AML-193 (cell line): ENCODE measurements at places on chromosomes 5 and 9.
A peak's percentile ranks its signal among the peaks of the same experiment; 100 is the strongest.

DNA sequence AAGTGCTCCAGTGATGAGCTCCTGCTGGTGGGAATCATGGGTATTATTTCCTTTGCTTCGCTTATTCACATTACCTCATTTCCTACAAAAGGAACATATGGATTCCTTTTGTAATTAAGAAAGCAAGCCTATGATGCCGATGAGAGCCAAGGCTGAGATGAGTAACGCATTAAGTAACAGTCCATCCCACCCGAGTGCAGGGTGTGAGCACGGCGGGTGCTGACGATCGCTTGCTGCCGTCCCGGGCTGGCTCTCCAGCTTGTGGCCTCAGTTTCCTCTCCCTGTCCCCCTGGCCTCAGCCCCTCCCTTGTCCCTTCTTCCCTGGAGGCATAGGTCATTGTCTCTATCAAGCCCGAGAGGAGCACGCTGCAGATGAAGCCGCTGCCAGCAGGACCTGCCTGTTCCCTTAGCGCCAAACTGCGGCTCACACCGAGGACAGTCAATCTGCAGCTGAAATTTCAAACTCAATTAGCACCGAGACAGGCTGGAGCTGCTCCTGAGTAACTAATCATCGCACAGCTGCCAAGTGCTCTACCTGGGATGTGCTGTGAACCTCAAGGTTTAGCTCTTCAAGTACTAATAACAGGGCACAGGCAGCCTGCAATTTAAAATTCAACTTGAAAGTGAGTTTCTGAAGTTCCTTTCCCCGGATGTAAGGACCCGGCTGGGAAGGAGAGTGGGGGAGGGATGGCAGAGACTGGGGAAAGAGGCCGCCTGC is 115.2 kb upstream of the RAPGEF1 start:
- DNase-seq = no peak

DNA sequence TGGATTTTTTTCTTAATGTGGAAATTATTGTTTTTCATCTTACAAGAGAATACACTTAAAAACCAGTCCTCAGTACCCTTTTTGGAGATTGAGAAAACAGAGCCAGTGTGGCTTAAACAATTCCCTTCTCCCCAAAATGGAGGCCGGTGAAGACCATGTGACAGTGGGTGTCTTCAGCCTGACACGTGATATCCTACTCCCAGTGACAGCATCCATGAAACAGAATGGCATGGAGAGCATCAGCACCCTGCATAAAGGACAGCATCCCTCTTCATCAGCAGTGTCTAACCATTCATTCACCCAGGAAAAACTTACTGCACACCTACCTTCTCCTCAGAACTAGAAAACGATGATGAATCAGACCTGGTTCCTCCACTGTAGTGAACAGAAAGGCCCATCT is 103.4 kb upstream of the RAI14 start:
- DNase-seq = no peak

- no peak for DNase-seq
Observed at GRCh38 chr5:97601651-97602050, 418.6 kb upstream of the RIOK2 start.

DNA sequence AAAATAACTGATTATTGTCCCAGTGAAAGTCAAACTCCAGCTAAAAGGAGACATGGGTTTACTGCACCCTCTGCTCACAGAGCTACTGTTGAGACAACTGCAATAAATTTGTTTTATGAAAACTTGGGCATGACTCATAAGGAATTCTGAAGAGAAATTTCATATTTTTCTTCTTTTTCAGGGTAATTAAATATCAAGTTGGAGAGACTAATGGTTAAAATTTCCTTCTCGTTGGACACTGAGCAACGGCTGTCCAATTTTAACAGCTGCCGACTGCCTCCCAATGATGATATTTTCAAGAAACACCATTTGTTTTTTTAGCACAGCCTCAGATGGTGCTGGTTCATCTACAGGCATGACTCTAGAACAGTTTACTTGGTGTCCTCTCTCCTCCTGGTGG is 259.2 kb upstream of the RGMB start:
- DNase-seq = no peak

DNA sequence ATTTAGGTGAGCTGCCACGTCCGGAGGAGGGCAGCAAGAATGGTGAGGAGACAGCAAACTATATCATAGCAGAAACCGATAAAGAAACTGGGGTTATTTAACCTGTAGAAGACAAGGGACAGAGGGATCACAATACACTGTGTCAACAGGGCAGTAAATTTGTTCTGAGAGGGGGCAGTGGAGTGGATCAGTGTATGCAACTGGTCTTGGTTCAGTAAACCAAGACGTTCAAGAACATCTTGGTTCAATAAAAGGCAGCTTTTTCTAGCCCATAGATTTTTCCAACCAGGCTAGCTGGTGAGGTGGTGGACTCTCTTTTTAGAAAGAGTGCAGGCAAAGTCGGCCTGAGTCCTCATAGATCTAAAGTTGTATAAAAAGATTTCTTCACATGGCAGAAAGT is 55.3 kb downstream of the PLAC8L1 start:
- DNase-seq = no peak

DNA sequence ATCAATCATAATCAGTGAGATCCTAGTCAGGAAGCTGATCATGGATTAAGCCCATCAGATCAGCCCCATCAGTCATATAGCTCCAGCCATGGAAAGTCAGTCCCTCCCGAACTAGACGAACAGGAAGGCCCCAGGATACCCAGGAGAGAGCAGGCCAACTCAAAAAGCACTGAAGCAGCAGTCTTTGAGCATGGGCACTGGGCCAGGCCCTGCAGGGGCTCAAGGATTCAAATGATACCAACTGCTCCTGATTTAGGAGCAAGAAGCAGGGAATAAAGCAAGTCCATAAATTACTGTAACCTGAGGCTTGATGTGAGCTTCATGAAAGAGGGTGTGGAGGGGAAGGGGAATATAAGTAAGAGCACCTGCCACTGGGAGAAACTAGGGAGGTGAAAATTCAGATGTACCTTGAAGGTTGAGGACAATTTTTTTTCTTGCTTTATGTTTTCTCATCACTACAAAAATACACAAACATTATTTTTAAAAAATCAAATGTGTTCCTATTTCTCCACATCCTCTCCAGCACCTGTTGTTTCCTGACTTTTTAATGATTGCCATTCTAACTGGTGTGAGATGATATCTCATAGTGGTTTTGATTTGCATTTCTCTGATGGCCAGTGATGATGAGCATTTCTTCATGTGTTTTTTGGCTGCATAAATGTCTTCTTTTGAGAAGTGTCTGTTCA is 115.2 kb downstream of the SIL1 start:
- DNase-seq = no peak

GRCh38 chr5:90830058-90830457 is 271.5 kb downstream of the ADGRV1 start:
- DNase-seq = no peak

GRCh38 chr5:126849101-126849678 is 72.3 kb downstream of the LMNB1 start:
- DNase-seq = no peak

GRCh38 chr9:119588874-119589744 is 219.9 kb upstream of the BRINP1 start:
- no peak for DNase-seq

DNA sequence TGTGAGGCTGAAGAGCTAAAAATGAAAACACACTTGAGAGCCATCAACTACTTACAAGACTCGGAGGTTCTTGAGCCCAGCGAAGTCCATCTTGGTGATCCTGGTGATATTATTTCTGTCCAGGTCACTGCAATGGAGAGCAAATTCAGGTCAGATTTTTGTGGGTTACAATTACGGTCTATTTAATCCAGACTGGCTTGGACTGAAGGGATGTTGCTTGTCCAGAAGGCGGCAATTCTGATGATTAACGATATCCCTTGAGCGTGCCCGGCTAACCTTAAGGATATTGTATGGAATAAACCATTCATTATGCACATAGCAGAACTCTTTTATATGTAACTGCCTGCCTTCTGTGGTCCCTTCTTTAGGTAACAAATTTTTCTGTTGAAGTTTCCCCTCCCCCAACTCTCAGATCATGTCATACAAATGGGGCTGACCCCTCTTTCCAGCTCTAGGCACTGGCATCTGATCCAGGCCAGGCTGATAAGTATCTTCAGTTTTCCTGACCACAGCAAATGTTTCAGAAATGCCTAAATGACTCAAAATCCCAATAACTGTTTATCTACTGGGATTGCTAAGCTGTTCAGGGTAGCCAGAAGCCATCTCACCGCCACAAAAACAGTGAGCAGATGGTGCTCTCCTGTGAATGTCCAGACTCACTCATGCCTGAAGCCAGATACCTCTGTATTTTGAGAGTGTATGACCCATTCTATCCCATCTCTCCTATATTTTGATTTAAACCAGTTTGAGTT is 49.4 kb downstream of the SLIT3 start:
- no peak for DNase-seq

DNA sequence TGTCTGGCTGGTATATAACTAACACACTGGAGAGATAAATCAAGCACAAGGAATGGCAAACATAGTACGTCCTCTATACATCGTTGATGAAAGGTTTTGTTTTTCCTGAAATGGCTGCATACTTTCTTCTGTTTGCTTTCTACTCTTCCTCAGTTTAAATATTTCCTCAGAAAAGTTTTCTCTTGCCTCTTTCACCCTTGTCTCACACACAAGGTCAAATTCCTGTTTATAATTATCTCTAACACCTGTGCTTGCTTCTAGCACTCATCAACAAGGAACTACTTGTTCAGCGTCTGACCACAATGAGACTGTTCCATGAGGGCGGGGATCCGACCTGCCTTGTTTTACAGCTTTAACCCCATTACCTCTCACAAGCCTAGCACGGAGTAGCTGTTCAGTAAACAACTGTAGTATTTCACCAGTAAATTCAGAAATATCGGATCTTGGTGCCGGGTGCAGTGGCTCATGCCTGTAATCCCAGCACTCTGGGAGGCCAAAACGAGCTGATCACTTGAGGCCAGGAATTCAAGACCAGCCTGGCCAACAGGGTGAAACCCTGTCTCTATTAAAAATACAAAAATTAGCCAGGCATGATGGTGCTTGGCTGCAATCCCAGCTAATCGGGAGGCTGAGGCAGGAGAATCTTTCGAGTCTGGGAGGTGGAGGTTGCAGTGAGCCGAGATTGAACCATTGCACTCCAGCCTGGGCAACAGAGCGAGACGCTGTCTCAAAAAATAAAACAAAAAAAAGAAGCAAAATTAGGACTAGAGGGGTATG is 37.0 kb downstream of the NR6A1 start:
- no peak for DNase-seq

DNA sequence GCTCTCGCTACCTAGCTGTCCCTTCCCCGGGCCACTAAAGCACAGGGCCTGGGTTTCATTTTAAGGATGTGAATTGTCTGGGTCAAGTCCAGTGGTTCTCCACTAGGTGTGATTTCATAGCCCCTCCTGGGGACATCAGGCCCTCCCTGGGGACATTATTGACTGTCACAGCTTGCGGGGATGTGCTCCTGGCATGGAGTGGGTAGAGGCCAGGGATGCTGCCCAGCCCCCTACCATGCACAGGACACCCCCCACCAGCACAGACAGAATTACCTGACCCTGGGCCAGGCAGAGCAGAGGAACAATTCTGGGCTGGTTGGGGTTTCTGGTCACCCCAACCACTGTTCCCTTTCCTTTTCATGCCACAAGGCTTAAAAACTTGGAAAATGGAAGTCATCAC is 4.1 kb downstream of the FAM78A start:
- no peak for DNase-seq

DNA sequence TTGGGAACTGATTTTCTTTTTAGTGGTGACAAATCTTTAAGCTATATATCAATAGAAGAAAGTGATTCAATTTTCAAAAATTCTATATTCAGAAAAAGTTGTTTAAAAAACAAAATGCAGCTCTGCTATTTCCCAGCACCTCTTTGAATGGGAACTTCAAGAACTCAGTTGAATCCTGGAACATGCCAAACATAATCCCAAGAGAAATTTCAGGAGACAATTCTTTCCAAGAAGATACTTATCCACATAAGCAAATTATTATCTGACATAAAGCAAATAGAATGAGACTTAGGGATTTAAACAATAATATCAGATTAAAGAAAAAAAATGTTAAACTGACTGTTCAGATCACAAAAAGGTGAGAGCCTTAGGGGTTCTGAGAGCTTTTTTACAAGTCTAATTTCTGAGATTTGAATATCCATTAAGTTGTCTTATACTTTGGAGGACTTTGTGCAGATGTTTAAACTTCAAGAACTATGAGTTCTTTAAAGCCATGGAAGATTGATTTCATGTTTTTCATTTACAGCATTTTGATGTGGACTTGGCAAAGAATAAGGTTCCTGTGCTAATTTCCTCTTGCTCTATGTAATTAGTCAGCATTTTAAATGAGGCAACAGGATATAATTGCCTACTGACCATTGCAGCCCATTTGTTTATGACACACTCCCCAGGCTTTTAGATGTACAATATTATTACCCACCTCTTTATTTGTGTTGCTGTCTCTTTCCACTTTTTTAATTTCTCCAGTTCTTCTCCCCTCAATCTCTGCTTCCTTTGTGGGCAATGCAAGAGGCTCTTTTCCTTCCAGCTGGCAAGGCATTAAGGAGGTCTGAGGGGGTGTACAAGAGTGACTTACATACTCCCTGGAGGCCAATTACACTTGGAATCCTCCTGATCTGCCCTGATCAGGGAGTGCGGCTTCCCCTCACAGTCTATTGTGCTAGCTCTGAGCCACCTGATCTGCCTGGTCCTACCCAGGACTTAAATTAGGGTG is 419.1 kb downstream of the NR2F1-AS1 start:
- DNase-seq = no peak

- peak; percentile 8 for DNase-seq
Observed at GRCh38 chr9:84597131-84597530, 72.4 kb upstream of the NTRK2 start.
